HL-60 (cell line): ENCODE measurements at places on chromosomes 6 and 20.
A peak's percentile ranks its signal among the peaks of the same experiment; 100 is the strongest.

- DNase-seq: peak; percentile 39
Measured at GRCh38 chr20:32823737-32824588, 4.2 kb downstream of the MAPRE1 start.

DNA sequence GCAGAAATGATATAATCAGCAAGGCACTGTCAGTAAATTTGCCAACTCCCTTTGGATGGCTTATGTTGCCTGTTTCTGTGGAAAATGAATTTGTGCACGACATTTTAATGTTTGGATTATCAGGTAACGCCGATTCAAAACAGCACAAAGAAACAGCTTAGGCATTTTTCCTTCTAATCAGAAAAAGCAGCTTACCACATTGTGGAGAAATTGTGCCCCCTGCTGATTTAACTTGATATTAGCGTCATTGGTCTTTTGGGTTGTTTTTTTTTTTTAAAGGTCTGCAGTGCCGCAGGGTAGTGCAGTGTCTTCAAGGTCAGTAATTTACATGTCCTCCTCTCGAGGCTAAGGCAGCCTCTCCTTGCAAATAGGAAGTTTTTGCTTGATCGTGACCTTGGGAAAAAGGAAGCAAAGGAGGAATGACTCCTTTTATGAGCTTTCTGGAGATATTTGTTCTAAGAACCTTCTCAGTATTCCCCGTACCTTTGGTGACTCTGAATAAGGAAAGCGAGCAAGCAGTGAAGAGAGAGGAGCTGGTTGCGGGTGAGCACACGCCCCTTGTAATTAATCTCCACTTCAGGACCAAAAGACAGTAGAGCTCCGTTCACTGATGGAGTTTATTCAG, 79.1 kb downstream of the ELOVL4 start:
- no peak for DNase-seq

GRCh38 chr6:9405825-9406224, 970.5 kb upstream of the SLC35B3 start:
- no peak for DNase-seq

- DNase-seq: no peak
Measured at GRCh38 chr6:10389739-10390494, 25.0 kb downstream of the TFAP2A start.

GRCh38 chr6:166056637-166057036, 111.0 kb downstream of the TBXT start:
- no peak for DNase-seq

- DNase-seq: peak; percentile 34
Measured at GRCh38 chr6:128156321-128157111, 255.7 kb upstream of the THEMIS start.

- peak; percentile 25 for DNase-seq
Measured at GRCh38 chr6:143451531-143451930, 926 bp downstream of the PEX3 start.

DNA sequence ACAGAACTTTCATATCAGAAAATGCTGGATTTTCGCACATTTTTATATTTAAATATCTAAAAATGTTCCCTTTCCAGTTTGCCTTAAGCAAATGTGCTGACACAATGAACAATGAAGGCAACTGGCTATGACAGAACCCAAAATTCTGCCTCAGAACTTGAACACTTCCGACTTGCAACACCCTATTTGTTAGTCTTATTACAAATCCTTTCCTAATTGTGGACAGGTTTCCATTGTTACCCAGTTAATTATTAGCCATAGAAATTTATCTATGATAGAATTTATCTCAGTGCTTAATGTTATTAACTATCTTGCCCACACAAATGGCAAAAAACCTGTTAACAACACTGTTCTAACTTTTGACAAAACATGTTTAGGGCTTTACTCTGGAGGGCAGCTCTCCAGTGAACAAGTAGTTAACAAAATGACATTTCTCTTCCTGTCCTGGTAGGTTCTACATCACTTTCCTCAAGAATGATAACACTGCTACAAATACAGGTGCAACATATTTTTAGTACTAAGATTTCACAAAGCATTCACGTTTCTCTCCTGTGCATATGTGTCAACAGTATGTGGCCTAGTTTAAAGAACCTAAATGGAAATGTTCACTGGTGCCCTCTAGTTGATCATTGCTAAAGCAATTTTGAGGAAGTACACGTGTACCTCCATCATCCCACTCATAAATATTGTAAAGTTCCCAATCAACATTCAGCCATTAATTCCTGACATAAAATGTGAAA, 58.4 kb downstream of the HIVEP2 start:
- peak; percentile 38 for DNase-seq

- DNase-seq: no peak
Measured at GRCh38 chr6:11263291-11263775, 30.9 kb upstream of the NEDD9 start.

DNA sequence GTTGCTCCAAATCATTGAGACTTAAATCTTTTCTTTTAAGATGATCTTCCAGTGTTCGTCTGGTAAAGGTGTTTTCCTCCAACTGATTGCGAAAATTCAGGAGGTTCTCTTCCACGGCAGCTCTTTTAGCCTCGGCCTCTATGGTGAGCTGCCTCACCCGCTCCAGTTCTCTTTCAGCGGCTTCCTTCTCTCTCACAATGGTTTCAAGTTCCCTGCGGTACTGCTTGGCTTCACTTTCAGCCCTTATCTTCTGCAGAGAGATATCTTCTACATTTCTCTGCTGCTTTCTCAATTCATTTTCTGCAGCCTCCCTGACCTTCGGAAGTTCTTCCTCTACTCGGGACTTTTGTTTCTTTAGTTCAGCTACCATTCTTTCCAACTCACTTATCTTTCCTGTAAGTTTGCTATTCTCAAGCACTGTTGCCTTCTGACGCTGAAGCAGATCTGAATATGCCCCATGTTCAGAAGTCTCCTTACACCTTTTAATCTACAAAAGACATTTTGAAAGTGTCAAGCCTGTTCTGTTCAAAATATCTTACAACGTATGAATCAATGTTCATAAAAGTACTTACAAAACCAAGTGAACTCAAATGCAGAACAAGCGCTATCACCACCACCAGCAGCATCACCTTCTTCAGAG, 22.3 kb downstream of the DST start:
- no peak for DNase-seq

- peak; percentile 40 for DNase-seq
Measured at GRCh38 chr6:36232172-36232571, 35.6 kb downstream of the BRPF3 start.

DNA sequence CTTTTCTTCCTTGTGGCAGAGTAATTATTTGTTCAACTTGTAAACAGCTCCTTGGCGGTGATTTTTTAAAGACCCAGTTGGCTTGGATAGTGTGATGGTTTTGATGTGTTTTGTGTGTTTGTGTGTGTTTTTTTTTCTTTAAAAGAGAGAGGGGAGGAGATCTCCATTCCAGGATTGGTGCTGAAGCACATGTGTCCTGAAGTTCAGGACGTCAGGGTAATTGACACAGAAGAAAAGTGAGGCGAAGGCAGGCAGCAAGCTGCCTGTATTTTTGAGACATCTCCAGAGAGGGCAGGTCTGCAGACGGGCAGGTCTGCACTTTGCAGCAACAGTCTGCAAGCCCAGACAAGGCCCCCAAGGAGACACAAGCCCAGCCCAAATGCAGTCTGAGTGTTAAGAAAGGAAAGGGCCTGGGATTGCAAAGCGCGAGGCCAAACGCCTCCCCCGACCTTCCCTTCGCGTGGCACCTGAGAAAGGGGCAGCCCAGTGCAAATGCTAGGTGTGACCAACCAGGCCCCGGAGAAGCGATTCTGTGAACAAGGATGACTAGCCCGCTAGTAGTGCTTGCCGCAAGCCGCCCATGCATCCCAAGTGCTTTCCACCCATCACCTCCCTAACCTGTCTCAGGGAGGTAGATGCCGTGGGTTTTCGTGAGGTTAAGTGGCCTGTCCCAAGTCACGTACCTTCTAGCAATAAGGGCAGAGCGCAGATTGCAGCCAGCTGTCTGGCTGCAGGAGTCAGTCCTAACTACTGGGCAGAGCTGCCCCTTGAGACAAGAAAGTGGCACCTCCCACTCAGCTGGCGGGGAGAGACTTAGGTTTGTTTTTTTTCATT, 230.5 kb downstream of the ZMYND8 start:
- no peak for DNase-seq

DNA sequence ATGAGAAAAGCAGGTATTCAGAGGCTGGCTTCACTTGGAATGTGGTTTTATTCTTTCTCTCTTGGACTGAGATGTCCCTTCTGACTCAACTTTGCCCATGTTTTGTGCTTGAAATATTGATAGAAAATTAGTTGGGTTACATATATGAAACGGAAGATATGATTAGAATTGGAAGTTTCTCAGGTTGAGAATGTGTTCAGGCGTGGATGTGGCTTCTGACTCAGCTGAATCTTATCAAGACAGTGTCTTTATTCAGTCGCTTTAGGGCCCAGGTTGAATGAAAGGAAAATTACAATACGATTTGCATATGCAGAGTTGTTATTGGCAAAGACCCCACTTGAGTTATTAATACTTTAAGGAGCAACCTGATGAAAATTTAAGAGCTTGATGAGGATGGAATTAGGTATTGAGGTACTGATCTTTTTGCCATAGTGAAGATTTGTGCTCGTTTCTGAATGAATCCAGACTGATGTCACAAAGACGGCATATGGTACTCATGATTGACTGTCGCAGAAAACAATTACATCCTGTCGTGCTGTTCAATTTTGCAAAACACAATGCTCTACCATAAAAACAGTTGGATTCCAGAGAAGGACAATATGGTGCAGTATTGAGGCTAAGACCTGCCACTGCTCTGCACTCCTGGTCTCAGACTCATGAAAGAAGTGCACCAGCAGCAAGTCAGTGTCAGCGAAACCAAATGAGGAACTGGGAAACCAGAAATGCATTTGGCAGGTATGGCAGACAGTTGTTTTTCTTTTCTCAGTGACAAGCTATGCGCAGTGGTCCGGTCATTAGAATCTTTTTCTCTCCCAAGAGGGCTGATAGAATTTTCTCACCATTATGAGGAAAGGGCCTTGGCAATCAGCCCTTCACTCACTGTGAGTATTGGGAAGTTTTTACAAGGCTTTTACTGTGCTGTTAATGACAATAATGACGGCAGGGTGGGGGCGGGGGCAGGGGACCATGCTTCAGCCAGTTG, 158.3 kb downstream of the DOK5 start:
- DNase-seq: no peak

DNA sequence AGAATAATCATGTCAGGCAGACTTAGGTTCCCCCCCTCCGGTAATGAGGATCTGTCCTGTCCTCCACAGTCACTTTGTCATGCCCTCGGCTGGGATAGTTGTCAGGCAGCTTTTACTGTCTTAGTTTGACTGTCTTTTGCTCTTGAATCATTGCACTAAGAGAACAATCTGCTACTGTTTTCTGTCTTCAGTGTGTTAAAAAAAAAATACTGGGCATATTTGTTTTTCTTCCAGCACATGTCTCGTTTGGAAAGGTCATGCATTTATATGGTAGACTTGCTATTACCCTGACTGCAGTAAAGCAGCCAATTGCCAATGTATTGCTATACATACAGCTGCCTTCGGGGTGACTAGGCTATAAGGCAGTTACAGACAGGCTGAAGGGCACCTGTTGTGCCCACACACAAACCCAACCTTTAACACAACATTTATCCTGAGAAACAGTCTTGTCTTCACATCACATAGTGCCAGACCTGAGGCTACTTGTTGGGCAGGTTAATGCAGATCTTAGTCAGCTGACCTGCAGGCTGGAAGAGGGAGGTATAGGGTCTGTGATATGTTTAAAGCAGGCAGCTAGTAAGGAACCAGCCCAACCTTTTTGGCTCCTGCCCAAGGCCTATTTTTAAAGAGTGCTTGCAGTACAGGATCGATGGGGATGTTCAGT, 26.7 kb downstream of the ARFGEF3 start:
- DNase-seq: no peak

GRCh38 chr6:75776461-75776860, 27.4 kb downstream of the MYO6 start:
- DNase-seq: no peak

- peak; percentile 39 for DNase-seq
Measured at GRCh38 chr6:2875359-2876191, 27.5 kb downstream of the SERPINB9 start.

- no peak for DNase-seq
Measured at GRCh38 chr6:143037470-143037869, 23.2 kb upstream of the AIG1 start.

DNA sequence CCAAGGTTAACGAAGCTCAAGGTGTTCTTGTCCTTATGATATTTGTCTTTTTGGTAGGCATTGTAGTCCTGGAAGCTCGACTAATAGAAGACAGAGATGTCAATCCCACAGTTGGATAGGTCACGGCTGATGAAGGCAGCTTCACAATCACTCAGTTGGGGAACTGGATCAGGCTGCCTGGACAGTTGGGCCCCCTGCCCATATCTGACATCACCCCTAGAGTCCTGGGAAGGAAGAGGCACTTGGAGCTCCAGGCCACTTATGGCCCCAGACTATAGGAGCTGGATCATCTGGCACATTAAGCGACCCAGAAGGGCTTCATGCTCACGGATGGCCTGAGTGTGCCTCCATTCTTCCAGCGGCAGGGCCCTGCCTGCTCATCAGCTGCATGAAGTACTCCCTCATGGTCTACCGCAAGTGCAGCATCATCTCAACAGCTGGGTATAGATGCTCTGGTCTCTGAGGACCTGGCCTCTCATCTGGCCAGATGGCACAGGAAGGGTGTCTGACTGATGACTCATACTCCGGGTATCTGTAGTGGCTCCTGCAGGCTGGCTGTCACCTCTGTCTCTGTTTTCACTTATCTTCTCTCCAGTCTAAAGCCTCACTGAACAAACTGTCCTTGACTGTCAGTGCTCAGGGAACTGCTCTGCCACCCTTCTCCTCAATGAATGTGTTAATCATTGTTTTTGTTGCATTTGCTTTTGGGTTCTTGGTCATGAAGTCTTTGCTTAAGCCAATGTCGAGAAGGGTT, 29.2 kb upstream of the SSR1 start:
- peak; percentile 21 for DNase-seq

DNA sequence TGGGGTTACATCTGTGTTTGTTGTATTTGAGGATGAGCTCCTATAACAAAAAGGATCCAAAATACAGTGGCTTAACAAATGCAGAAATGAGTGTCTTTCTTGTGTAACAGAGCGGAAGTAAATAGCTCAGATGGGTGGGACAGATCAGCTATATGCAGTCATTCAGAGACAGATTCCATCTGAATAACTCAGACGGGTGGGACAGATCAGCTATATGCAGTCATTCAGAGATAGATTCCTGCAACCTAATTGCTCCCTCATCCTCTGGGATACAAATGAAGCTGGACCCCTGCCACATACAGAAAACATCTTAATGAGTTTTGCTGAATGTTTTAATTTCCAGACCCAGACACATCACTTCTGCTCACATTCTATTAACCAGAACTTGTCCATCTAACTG, 332.3 kb downstream of the BCKDHB start:
- DNase-seq: no peak

GRCh38 chr6:45212976-45213375, 115.2 kb upstream of the RUNX2 start:
- no peak for DNase-seq

- DNase-seq: no peak
Measured at GRCh38 chr6:148878683-148879082, 131.9 kb downstream of the UST start.

DNA sequence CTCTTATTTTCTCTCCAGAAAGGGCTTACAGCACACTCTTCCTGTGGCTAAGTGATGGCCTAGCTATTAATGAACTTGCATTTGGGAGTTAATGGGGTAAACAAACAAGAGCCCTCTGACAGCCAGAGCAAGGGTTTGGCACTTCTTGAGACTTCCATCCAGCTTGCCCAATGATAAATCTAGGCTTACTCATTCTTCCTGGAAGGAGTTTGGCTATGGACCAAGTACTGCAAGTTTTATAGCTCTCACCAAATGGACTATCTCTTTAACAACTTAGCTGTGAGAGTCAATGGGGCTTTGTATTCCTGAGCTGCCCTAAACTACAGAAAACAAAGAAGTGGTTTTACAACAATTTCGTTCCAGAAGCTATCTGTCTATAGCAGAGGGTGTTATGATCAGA, 16.7 kb upstream of the PI3 start:
- DNase-seq: no peak

- DNase-seq: no peak
Measured at GRCh38 chr6:85703406-85703805, 60.7 kb upstream of the SYNCRIP start.
